ENCODE measurements at places on chromosomes 3 and 15.
A peak's percentile ranks its signal among the peaks of the same experiment; 100 is the strongest.

- DNase-seq: no peak
Measured at GRCh38 chr3:133629146-133629545, 32.6 kb downstream of the TOPBP1 start.

DNA sequence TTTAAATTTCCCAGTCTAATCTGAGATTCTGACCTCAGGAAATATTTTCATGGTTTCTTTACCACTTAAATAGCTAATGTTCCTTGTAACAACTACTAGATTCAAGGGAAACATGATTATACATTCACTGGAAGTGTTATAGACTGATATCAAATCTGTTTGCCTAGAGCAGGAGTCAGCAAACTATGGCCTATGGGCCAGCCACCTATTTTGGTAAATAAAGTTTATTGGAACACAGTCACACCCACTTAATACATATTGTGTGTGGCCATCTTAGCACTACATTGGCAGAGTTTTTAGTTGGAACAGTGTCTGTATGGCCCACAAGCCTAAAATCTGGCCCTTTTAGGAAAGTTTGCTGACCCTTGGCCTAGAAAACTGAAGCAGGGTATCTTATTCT lies 50.1 kb downstream of the GLCE start:
- DNase-seq: no peak

DNA sequence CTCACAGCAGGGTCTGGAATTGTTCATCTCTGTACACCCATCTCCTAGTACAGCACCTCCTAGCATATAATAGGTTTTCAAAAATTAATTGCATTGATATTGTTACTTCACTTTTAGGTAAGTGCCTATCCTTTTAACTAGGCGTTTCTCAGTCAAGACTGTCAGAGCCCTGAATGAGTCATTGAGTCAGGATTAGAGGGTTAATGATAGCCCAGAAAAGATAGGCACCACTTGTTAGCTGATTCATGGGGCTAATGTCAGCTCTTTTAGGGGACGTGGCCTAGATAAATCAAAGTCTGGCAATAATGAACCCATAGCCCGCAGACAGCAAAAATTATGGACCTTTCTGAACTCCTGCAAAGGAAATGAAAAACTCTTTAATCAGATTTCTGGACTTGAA lies 42.9 kb downstream of the TIMP4 start:
- DNase-seq: no peak

DNA sequence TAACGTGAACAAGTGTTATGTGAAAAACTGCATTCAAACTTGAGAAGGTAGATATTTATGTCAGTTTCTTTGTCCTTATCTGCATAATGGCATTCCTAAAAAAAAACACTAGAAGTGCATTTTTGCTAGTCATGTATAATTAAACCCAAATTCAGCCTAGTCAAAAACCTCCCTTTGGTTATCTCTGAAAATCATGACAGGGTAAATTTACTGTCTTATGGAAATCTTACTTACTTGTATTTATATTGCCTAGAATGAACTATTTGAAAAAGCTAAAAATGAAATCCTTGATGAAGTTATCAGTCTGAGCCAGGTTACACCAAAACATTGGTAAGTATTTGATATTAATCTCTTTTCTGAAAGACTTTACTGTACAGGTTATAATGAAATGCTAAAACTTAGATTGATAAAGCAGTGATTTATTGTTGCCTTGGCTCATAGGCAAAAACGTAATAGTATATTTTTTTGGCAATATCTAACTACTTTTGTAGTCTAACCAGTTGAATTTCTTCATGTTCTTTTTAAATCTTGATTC lies 55.6 kb downstream of the OPA1 start:
- no peak for DNase-seq

DNA sequence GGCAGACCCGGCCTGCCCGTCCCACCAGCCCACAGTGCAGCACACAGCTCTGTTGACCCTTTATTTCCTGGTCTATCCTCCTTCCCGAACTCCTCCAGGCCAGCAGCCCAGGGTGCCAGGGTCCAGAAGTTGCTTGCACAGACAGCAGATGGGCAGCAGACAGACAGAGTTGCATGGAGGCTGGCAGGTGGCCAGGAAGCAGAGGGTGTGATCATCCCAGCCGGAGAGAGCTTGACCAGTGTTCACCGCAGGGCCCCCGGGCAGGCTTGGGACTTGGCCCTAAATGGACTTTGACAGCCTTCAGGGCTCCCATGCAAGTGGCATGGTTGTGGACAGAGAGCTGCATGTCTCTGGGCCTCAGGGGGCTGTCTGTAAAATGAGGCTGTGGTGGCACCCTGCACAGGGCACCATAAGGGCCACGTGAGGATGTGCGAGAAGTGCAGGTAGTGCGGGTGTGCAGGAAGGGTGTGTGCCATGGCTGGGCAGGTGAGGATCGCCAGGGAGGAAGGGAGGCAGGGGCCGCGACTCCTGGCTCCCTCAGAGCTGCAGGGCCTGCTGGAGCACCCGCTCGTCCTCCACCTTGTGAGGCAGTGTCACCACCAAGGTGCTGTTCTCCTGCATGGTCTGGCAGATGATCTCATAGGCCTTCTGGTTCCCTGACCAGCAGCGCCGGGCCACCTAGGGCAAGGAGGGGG lies 6.3 kb upstream of the ZXDC start:
- no peak for DNase-seq

DNA sequence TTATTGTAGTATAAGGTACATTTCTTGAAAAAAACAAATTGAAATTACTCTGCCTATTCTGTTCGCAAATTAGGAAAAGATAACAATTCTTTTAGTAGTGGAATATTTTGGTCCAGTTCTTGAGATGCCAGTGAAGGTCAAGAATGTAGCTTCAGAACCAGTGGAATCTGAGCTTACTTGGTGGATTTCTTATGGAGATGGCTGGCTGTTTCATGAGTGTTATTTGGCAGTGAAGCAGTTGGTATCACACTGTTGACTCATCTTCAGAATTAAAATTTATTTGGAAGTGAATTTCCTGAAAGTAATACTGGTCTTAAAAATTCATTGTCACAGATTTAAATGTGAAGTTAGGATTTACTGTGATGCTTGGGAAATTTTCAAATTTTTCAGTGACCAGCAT lies 19.1 kb downstream of the RNF13 start:
- no peak for DNase-seq

DNA sequence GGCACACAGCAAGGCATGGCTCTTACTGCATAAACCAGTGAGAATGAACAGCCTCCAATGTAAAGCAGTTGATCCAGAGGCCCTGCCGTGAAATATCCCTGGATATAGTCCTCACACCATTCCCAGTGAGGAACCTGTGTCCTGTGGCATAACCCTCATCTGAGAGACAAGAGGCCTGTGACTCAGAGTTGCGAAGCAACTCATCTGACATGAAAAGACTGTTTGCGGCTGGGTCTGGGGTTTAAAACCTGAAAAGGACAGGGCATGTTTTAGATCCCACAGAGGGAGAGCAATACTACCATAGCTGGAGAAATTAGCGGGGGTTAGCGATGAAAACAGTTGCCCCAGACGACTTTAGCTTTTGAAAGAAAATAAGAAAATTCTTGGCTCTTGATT lies 165.3 kb upstream of the BHLHE40 start:
- DNase-seq: no peak

DNA sequence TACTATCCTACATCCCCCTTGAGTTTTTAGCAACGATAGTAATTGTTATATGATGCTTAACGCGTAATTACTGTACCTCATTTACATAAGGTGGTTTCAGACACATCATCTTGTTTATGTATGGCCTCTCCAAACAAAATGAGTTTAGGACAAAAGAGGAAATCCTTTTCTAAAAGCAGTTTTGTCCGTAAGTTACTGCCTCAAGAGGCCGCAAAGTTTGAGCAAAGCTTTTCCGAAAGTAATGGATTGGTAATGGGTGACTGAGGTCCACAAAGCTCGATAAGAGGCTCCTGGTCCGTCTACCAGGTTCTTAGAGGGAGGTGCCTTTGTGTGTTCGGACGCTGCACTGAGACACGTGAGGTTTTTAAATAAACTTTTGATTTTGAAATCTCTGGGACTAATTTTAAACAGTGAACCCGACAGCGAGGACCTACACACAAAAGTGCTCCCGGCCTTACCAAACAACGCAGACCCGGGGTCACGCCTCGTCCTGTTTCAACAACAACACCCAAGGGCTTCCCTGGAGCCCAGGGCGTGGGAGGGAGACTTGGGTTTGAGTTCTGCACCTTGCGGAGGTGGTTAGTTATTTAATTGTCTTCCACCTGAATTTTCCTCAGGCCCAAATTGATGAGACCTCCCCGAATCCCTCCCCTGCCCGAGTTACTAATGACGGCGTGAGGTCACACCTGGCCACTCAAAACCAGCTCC lies 456 bp upstream of the C15orf61 start:
- no peak for DNase-seq

- DNase-seq: no peak
Measured at GRCh38 chr3:131630097-131630496, 127.3 kb upstream of the MRPL3 start.

- no peak for DNase-seq
Measured at GRCh38 chr3:70855149-70855548, 542.7 kb upstream of the MDFIC2 start.

DNA sequence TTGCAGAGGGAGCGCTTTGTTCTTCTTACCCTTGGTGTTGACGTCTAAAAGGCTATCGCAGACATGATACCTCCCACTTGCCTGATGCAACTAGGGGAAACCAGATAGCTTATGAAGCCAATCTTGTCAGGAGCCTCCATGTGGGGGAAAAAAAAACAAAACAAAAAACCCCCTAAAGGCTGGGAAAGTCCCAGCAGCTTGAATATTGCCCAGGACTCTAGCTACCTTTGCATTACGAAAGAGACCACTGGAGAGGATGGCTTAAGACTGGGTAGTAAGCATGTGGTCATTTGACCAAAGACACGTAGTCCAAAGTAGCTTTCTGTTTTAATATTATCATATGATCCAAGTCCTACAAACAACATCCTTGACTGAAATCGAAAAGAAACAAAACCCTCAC lies 120.7 kb upstream of the WNT5A start:
- no peak for DNase-seq

- DNase-seq: no peak
Measured at GRCh38 chr3:20310629-20311028, 124.6 kb upstream of the SGO1 start.

DNA sequence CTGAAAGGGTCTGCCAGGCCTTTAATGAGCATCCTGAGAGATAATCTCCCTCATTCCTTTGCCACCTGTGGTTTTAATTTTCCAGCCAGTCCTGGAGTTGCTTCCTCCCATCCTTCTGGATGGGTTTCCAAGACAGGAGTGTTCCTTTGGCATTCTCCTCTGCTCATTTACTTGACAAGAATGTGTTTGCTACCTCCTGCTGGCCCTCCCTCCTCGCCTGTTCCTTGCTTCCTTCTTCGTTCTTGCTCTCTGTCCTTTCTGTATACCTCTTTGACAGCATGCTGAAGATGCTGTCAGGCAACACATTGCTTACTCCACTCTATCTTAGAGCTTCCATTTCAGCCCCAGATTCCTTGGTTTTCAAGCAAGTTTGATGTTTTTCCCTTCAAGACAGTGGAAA lies 46.0 kb downstream of the ERC2 start:
- no peak for DNase-seq

- peak; percentile 95 for DNase-seq
Measured at GRCh38 chr3:14431917-14432834, 29.8 kb downstream of the SLC6A6 start.

GRCh38 chr3:58241306-58242044 lies 3.9 kb downstream of the ABHD6 start:
- no peak for DNase-seq

DNA sequence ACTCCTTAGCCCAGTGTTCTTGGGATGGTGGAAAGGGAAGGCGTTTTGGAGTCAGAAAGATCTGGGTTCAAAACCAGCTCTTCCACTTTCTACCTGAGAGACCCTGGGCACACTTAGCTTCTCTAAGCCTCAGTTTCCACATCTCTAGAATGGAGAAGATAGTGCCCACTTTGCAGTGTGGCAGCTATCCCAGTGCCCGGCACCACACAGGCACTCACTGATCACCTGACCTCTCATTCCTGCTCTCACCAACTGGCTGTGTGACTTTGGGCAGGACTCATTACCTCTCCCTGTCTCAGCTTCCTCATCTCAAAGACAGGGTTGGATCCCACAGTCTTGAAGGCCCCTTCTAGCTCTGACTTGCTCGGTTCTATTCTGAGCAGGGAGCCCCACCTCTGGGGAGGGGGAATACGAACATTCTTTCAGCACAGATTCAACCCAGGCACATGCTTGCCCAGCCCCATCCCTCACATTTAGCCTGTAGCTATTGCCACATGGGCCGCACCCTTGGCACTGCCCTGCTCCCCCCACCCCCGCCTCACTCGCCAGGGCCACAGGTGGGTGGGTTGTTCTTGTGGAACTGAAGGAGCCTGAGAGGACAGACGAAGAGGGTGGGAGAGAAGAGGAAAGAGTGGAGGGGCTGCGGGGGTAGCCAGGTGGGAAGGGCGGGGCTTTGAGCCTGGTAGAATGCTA lies 39.2 kb downstream of the EPHB3 start:
- DNase-seq: no peak

DNA sequence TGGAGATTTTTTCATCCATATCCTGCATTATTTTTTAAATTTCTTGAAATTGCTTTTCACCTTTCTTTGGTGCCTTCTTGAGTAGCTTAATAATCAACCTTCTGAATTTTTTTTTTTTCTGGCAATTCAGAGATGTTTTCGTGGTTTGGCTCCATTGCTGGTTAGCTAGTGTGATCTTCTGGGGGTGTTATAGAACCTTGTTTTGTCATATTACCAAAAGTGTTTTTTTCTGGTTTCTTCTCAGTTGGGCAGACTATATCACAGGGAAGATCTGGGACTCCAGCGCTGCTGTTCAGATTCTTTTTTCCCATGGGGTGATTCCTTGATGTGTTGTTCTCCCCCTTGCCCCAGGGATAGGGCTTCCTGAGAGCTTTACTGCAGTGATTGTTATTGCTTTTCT lies 23.8 kb upstream of the TIGIT start:
- no peak for DNase-seq

DNA sequence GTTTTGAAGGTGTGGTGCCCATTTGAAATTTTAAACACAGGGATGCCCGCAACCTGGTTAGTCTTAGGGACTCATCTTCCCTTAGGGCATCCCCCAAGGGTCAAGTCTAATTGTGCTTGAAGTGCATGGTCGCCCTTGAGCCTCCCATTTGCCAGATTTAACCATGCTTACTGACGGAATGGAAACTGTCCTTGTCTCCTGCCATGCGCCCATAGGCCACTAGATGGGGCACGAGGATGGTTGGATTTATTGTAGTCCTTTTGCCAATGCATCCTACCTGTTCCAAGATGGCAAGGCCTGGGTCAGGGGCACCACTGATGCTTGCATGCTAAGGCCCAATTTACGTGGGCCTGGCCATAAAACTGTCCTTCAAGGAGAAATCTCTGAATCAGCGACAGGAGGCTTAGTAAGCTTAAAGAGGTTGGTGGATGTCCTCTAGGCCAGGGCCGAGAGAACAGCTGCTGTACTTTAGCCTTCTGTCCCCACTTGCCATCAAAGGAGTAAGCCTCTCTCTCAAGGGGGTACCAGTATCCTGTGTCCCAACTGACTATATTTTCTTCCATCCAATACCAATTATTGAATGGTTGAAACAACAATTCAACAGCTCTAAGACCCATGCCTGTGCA lies 355.4 kb downstream of the OTOL1 start:
- no peak for DNase-seq

DNA sequence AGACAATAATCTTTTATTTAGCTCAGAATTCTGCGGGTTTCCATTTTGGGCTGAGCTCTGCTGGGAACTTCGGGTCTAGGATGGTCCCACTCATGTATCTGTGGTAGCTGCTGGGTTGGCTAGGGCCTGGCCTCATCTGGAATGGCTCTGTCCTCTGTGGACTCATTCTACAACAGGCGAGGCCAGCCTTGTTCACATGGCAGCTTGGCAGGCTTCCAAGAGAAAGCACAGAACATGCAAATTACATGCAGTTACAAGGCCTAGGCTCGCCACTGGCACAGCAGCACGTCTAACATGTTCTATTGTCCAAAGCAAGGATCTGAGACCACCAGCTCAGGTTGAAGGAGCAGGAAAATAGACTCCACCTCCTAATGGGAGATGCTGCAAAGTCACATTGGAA lies 431.4 kb downstream of the PDCD6IP start:
- no peak for DNase-seq

Data from CD4-positive, alpha-beta T cell treated with Interleukin-6 at 100 ng/mL for 8 hours (primary cell).